ENCODE measurements at places on chromosomes 2 and 18.

- DNase-seq, result peak; percentile 39
Measured at GRCh38 chr2:239934571-239935171, 90.5 kb downstream of the NDUFA10 start.

DNA sequence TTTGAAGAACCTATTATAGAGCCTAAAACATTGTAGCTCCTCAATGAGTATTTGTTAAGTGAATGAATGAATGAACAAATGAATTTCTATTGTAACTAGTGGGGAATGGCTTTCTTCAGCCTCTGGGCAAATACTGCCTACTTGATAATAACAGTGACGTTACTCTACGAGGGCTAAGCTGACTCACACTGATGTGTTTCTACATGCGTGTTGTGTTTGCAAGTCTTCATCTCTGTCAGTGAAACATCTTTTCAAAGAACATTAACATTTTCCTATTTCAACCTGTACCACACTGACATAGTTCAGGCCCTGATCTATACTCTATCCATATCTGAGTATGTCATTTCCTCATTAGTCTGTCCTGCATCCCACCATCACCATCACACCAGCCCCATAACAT is 319.9 kb upstream of the ACVR2A start:
- DNase-seq, result no peak

DNA sequence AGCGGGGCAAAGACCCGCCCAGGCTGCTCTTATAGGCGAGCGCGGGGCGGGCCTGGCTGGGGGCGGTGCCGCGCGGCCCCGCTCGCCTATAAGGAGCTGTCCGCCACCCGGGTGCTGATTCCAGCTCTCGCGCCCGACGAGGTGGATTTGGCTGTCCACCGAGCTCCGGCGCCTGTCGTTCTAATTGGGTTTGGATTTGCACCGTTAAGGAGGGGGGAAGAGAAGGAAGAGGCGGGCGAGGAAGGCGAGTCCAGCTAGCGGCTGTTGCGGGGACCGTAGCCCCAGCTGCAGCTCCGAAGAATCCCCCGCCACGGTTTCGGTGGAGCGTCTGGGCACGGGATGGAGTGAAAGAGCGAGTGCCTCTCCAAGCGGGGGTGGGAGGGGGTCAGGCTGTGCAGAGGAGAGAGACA is at the start of gene CNTNAP5:
Gene CNTNAP5, plus strand, starts transcription at position 117 of the 410 bp plus-strand sequence. CDS start 364 bp downstream, outside the sequence.
- no peak for DNase-seq

DNA sequence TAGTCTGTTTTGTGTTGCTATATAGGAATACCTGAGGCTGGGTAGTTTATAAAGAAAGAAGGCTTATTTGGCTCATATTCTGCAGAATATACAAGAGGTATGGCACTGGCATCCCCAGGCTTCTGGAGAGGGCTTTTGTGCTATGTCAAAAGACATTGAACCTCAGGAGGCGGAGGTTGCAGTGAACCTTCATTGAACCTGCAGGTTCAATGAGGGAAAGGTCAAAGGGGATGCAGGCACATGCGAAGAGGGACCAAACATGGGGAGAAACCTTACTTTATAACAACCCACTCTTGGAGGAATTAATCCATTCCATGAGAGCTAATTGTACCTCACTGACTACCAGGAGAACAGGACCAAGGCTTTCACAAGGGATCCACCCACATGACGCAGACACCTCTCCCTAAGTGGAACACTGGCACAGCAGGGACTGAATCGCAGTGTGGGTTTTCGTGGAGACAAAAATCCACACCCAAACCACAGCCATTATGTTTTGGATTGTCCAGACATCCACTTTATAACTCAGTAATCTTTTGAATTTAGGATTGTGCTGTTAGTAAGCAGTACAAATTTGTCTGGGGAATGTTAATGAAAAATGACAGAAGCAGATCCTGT is 4.1 kb upstream of the SERPINB8 start:
- DNase-seq, result no peak

DNA sequence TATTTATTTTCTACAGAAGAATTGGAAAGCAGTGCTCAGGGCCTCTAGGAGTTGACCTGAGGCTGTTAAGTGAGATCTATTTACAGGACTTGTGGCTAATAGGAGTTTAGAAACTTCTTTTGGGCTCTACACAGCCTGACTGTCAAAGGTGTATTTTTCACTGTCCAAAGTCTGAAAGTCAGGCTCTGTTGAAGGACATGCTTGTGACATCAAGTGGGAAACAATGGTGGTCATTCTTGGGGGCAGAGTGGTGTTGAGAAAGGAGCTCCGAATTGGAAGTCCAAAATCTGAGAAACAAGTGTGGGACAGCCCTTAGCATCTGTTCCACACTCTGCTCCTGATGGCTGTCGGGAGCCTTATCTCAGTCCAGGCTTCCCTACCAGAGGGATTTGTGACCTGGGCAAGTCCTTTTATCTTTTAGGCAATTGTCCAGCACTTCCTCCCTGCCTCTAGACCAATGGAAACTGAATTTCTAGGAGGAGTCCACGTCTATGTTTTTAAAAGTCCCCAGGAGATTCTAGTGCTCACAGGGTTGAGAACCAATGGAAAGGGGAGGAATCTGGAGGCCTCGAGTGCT is 76.4 kb downstream of the LIPG start:
- DNase-seq, result no peak

DNA sequence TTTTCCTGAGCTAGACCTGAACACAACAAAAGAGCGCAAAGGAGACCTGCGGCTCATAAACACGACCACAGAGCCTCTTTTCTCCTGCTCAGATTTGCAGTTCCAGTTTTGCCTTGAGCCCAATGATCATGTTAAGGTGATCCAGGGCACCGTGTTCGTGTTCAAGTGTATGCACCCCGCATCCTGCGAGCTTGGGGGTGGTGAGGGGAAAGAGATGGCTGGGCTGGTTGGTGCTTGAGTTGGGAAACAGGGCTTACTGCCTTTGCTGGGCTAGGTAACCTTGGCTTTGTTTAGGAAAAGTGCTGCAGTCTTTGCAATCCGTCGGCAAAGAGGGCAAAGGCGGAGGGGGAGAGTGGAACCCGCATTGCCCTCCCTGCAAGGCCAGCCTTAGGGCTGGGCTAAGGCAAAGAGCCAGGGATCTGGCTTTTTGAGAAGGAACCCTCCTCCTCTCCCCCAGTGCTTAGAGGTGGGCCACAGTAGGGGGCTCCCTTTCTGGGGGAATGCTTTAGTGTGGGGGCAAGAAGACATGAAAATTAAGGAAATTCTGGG is 1.3 kb downstream of the HOXD10 start:
- no peak for DNase-seq

DNA sequence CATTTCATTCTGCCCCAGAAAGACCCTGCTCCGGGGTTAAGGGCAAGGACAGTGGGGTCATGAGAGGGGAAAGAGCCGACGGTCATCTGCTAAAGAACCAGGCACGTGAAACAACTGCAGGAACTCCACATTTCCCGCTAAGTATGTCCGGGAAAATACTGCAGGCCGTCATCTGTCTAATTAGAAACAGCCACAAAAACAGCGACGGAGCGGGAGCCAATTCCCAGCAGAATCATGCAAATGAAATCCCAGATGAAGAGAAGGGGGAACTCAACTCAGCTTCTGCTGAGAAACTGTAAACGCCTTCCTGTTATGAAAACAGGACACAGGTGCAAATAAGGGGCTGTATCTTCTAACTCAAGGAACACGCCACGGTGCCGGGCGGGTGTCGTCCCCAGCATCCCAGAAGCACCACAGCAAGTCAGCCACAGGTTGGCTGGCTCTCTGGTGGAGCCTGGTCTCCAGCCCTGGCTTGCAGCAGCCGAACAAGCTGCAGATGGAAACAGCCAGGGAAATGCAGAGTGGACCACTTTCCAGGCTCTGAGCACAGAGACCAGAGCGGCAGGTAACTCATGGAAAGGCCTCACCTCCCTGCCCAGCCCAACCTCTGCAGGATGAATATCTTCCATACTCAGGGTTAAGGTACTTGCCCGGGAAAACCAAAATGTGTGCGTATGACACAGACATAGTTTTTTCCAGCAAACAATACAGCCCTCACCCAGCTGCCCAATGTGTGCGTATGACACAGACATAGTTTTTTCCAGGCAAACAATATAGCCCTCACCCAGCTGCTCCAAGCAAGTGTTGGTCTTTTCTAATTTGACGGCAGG is 28.9 kb downstream of the PXDN start:
- DNase-seq, result peak; percentile 33

DNA sequence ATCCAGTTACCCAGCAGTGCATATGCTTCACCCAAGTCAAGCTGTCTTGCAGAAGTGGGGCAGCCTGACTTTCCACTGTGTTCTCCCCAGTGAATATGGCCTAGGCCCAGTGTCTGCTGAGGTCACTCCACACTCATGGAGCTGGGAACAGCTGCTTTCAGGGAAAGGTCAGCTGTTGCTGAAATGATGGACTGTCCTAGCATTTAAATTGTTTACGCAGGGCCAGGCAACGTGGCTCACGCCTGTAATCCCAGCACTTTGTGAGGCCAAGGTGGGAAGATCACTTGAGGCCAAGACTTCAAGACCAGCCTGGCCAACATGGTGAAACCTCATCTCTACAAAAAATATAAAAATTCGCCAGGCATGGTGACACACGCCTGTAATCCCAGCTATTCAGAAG is 86.5 kb downstream of the LIPG start:
- no peak for DNase-seq

DNA sequence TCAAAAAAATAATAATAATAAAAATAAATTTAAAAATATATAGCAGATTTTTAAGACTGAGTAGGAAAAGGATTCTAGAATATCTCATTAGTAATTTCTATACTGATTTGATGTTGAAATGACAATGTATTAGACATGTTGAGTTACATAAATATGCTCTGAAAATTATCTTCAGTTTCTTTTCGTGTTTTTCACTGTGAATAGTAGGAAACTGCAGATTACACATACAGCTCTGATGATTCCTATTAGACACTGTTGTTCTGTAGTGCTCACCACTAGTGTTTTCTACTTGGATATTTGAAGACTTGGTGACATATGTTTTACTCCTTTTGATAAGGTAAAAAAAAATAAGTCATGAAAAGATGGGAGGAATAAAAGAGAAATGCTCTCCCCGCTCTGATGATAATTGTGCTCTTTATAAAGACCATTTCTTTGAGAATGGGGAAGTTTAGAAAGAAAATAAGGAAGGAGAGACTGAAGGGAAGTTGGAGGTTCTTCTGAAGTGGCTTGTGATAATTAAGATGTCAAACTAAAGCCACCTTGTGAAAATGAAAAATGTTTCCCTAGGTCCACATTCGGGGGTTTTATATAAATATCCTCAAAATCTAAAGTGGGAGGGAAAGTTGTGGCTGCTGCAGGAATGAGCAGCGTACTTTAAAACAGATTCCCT is 52.9 kb downstream of the SLC9A2 start:
- no peak for DNase-seq

- DNase-seq, result no peak
Measured at GRCh38 chr2:8229546-8229986, 452.3 kb upstream of the ID2 start.

DNA sequence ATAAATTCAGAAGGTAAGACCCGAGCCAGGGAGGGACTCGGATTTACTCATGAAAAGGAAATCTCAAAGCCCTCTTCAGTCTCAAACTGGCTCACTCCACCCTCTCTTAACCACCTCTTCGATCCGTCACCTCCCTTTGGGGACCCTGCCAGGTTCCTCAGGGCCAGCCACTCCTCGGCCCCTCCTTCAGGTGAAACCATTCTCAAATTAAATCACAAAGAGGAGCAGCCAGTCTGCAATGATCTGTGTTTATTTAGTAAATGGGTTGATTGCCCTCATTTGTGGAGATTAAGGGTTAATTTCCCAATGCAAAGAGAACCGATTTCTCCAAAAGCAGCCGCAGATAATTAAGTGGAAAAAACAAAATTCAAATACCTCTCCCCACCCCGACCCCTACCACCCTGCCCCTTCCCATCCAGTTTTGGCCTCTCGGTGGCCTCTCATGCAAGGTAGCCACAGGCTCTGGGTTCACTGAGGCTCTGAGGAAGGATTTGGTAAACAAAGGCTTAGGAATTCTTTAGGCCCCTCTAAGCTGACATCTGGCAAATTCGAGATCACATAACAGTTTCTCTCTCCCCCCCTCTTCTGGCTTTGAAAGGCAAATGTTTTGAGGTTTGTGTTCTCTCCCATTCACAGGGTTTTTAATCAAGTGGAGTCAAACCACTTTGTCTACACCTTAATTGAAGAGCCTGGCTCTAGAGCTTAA is 10.3 kb upstream of the FZD7 start:
- DNase-seq, result no peak

DNA sequence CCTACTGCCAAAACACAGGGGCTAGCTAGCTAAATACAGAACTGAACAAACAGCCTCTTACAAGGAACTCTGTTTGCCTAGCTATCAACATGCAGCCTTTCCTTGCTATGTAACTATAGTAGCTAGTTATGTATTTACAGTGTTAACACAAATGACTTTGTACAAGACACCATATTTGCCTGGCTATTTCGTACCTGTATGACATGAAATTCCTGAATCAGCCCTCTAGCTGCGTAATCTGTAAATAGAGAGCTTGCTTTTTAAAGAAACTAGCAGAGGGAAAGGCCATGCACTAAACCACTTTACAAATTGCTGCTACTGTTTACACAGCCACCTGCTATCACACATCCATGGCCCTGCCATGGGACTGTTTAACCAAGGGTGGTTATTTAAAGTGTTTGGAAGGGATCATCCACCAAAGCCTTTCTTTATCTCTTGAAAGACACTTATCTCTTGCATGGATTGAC is 248.7 kb downstream of the TFCP2L1 start:
- no peak for DNase-seq
